ENCODE measurements at places on chromosomes 16 and 17.

DNA sequence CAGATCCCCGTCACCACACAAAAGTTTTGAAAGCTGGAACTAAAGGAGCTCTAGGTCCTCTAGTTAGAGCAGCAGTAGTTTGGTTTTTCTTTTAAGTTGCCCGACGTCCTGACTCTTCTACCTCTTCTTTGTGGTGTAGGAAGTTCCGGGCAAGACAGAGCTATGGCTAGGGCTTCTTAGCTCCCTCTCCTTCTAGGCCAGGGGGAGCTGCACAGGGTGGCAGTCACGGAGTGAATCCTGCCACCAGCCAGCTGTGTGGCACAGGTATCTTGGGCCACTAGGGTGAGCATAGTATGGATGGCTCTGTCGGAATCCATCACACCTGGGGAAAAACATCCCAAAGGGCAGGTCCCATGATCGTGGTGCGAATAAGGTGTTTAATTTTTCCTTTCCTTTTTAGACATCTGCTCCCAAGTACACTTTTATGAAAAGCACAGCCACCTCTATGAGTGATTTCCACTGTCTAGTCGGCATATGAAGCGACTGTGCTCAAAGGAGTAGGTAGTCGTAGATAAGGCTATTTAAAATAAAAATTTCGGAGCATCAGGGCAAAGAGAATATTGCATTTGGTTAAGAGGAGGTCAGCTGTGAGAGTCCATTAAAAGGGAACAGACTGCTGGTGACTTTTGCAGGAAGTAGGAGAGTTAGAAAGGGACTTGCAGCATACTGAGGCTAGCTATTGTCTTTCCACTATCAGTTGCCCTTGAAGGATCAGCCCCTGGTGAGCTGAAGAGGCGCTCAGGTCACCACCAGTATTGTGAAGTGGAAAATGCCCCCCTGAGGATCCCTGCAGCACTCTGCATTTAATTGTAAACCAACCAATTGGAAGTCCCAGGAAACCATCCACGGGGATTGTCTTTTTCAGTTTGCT lies 2.1 kb downstream of the PRKCA start:
- no peak for DNase-seq

DNA sequence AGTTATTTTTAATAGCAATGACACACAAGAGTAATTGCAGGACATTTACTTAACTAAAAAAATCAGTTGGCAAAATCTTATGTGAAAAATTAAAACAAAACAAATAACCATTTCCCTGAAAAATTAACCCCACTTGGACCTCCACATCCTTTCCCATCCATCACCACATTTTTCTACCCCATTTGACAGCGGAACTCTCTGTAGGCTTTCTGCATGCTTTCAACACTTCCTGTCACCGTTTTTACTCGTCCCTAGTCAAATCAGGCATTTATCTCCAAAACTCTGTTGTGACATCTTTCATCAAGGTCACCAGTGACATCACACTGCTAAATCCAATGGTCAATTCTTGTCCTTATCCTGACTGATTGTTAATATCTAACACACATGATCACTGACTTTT lies 27.5 kb downstream of the KCNJ16 start:
- DNase-seq: no peak

- DNase-seq: no peak
Measured at GRCh38 chr17:68776451-68776850, 175.3 kb upstream of the FAM20A start.

DNA sequence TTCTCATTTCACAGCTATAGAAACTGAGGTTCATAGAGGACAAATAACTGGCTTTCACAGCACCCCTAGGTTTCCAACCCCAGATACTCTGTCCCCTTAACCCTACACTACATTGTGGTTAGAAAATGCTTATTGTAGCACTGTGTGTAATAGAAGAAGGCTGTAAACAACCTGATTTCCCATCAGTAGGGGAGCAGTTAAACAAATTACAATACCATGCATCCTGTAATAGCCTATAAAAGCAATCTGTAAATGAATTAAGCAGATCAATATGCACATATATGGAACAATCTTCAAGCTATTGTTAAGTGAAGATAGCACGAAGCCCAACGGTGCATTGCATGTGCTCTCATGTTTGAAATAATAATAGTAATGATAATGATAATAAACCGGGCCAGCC lies 39.2 kb upstream of the XPO6 start:
- no peak for DNase-seq

GRCh38 chr16:9408297-9408878 lies 316.9 kb downstream of the HAPSTR1 start:
- DNase-seq: no peak

DNA sequence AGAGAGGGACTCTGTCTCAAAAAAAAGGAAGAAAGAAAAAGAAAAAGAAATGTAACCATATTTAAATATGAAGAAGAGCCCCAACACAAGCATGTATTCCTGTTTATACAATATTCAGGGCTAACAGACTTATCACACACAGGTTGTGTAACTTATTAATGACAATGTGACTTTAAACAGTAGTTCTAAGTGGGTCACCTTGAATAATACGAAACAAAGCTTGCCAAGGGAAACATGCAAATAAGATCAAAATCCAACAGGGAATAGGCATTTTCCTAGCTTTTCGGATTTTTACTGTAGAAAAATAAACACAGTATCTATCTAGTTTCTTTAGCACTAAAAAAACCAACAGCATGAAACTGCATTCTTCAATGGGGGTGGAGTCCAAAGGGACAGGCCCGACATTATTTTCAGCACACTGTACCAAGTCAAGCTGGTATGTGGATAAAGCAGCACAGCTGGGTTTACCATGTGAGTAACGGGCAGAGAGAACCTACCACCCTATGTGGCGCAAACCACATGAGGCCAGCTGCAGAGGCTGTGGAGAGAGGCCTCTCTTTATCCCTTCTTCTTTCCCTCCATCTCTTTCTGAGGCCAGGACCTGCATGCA lies 45.3 kb downstream of the TOM1L2 start:
- DNase-seq: no peak

DNA sequence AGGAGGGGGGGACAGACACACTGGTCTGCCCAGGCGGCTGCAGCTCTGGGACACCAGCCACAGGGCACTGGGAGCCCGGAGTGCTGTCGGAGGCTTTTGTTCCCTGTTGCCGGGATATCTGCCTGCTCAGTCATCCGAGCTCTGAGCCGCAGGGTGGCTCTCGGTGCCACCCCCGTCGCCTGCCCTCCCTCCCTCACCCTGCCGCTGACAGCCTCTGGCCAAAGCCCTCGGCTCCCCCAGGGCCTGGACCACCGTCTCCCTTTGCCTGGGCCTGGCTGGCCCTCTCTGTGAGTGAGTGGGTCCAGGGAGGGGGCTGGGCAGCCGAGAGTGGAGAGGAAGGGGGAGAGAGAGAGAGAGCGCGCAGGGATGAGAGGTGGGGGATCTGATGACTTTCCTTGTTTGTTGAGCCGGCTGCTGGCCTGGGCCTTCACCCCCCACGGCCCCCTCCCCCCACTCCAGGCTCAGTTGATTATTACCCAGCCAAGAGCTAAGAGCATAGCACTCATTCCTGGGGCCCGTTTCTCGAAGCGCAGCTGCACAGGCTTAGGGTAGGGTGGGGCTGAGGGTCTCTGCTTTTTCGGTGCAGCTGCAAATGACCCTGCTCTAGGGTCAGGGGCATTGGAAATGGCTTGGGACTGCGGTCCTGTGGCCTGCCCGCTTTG lies 2.7 kb downstream of the FOXJ1 start:
- no peak for DNase-seq

- no peak for DNase-seq
Measured at GRCh38 chr17:59372138-59372751, 40.8 kb downstream of the YPEL2 start.

DNA sequence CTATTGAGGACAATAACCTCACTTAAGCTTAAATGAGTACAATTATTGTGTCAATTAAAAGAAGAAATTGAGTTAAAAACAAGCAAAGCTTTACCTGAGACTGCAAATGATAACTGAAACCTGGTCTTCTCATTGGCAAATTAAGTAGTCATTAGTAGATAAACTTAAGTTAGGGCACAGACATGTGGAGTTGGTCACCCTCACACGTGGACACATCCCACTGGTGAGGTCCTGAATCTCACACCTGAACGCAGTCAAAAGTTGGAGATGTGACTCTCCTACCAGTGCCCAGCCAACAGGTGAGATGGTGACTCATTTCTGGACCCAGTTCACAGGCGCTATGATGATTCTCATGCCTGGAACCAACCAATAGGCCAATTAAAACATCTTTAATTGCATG lies 311.6 kb downstream of the FOXL1 start:
- DNase-seq: no peak

DNA sequence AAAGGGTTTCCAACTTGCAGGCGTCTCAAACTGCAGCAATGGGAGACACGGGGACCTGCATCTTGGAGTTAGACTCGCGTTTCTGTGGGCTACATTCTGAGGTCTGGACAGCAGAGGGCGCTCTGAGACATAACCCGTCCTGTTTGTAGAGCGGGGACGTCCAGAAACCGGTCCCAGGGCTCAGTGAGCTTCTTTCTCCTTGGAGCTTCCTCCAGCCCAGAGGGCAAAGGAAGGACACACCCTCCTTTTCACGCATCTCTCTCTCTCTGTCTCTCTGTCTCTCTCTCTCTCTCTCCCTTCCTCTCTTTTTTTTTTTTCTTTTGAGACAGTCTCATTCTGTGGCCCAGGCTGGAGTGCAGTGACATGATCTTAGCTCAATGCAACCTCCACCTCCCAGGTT lies 19.8 kb downstream of the COX4I1 start:
- DNase-seq: no peak

DNA sequence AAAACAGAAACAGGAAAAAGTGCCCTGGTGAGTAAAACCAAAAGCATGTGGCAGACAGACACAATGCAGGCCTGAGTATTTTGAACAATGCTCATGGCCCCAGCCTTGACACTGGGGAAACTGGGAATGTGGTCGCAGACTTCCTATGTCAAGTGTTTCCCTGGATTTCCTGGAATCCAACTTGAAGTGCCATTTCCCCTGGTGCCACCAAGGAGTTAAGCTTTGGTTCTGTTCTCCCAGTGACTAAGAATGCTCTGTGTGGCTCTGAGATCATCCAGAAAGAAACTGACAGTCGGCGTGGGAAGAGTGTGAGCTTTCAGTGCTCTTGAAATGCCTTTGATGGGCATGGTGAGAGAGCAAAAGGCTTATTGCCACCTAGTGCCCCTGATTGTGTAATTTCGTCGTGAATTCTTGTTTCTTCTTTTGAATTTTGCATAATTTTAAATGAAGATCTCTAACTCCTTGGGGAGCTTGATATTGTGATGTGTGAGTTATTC lies 96.0 kb downstream of the YPEL2 start:
- DNase-seq: no peak

DNA sequence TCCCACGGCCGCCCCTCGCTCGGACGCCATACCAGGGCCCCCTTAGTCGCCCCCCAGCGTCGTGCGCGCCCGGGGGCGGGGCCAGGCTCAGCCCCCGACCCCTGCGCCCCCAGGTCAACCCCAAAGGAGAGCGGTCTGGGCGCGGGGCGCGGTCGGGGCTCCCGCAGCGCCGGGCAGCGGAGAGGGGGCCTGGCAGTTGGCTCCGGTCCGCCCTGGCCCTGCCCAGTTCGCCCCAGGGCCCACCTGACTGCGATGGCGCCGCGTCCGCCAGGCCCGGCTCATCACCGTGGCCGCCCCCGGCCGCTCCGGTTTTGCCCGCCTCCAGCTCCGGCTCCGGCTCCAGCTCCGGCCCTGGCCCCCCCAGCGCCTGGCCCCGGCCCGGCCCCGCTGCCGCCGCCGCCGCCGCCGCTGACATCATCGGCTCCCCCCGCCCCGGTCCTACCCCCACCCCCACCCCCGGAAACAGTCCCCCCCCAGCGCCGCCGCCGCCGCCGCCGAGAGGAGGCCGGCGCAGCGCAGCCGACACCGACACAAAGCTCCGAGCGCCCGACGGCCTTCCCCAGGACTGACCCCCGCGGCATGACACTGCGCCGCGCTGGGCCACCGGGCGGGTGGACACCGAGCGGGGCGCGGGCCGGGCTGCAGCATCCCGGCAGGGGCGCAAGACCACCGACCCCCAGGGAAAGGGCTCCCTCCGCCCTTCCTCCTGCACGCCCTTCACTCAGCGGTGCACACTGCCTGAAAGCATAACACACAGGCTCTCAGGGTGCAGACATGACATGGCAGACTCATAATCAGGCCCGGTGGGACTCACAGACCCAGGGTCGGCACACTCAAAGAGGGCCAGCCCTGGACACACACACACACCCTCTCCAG lies at the start of gene ZBTB4:
TSS of gene ZBTB4 (minus strand) at position 419 of the 876 bp plus-strand sequence. CDS start 12,830 bp downstream, outside the sequence.
- no peak for DNase-seq

GRCh38 chr16:85370881-85371651 lies 242.1 kb upstream of the GSE1 start:
- DNase-seq: no peak

All from NCI-H1436 treated with DMSO at 0.1 percent for 48 hours (cell line).